ENCODE measurements at places on chromosomes 1 and 21.

DNA sequence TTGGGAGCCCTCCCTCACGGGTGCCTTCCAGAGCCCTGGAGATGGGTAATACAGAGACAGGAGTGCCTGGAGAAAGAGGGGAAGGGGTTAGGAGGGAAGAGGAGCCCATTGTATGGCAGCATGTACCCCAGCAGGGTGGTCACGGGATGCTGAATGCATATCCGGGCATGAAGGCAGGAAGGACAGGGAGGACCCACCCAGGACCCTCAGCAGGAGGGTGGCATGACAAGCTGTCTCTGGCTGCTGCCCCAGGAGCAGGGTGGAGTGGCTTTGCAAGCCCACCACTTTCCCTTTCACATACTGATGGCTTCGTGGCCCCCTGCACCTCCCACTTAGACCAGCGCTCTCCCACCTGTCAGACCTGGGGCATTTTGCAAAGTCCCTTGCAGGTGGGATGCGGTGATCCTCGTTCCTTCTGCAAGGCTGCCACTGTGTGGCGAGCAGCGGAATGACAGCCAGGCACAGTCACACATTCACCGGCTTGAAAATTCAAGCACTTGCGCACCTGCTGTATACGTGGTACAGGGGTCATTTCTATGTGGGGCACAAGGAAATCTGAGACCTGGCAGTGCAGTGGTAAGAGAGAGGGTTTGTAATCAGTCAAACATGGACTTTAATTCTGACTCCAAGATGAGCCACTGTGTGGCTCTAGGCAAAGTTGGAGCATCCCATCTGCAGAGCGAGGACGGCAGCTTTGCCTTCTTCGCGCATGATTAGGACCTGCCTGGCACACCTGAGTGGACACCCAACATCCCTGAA is 53.2 kb upstream of the TMEM51 start:
- peak; percentile 37 for DNase-seq

DNA sequence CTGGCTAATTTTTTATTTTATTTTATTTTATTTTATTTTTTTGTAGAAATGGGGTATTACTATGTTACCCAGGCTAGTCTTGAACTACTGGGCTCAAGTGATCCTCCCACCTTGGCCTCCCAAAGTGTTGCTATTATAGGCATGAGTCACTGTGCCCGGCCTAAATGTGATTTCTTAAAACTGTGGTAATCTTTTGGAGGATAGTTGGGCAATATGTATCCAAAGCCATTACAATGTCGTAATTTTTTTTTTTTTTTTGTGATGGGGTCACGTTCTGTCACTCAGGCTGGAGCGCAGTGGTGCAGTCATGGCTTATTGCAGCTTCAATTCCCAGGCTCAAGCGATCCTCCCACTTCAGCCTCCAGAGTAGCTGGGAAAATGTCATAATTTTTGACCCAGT is 14.2 kb downstream of the ETV3L start:
- DNase-seq: no peak

- DNase-seq: no peak
These were observed 293.6 kb downstream of the PLPP3 start for GRCh38 chr1:56285554-56286402.

DNA sequence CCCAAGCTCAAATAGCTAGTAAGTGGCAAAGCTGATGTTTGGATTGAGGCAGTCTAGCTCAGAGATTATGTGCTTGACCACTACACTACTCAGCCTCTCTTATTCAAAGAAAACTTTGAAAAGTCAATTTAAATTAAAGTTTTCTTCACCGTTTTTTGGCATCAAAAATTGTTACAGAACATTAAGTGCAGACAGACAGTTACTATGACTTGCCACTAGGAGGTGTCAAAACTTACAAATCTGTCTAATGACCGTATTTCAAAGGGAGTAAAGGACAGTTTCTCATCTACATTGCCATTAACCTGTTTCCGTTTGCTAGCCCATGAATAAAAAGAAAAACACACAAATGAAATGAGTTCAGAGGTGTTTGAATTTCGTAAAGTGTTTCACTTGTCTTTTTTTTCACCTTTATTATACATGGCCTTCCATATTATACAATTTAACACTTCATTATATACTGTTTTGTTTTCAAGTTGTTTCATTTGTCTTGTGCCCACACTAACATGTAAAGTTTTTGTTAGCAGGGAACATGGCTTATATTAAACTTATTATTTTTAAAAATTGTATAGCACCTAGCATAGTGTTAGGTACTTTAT is 57.4 kb upstream of the MTF2 start:
- DNase-seq: no peak

DNA sequence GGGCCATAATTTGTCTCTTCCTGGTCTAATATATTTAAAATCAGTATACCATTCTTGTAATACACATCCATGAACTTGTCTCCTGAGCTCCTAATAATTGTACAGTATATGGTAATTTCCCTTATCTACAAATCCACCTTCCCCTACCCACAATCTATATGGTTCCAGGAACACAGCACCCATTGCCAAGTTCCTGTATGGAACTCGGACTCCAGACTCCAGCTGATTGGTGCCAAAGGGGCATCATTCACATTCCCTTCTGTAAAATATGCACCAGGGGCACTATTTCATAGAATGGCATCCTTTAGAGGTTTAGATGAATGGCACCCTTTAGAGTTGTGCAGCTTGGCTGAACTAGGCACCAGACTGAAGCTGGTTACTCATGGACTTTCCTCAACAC is 58.8 kb upstream of the ZSWIM5 start:
- no peak for DNase-seq

Data from naive thymus-derived CD8-positive, alpha-beta T cell (primary cell).